D341Med (cell line): ENCODE measurements at places on chromosomes 16 and 17.
A peak's percentile ranks its signal among the peaks of the same experiment; 100 is the strongest.

DNA sequence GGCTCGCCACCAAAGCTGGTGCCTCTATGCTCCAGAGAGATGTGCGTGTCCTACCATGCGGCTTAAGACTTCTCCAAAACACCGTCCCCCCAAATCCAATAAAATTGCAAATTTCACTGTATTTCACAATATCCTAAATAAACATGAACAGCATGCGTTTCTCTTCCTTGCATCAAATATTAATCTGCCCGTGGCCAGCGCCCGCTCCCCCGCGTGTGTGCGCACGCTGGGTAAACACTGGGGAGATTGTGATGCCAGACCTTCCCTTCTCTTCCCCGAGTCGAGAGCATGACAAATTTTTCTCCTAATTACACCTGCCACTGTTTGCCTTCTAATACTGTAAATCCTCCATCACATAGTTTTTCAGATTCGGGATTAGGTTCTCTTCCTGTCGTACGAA is 148.1 kb downstream of the MRM1 start:
- DNase-seq, result no peak

DNA sequence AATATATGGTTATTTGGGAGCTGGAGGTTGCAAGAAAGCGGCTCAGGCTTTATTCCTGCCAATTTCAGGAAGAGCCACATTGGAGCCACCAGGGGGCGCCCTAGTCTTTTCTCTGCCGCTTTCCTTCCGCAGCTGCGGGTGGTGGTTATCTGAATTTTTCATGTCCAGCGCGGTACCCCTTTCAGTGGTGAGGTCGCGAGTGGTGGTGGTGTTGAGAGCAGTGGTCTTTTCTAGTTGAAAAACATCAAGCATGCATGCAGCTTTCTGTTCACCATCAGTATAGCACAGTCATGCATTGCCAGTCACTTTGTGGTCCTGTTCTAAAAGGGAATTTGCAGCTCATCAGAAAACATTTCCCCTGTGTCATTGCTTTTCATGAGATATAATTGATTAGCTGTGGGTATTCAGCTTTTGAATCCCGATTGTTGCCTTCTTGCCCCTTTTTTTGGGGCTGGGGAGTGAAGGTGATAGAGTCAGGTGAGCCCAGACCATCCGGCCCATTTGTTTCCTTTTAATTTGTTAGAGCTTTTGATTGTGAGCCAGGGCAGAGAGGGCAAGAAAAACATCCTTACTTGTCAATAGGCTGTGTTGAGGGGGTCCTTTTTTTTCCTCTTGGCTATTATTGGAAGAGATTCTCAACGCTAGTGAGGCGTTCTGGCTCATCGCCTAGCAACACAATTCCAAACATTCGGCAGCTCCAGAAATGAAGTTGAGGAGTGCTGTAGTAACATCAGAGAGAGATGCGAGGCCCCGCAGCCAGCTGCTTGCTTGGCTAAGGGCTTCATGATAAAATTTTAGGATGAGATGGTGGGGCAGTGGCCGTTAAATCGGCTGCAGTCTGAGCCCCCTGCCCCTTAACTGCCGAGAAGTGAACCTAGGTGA is 119.0 kb downstream of the SNX29 start:
- peak; percentile 75 for DNase-seq

- no peak for DNase-seq
Observed at GRCh38 chr16:70378869-70379493, 32.3 kb downstream of the DDX19A start.

- DNase-seq, result no peak
Observed at GRCh38 chr16:64907844-64908243, 214.0 kb downstream of the CDH11 start.

DNA sequence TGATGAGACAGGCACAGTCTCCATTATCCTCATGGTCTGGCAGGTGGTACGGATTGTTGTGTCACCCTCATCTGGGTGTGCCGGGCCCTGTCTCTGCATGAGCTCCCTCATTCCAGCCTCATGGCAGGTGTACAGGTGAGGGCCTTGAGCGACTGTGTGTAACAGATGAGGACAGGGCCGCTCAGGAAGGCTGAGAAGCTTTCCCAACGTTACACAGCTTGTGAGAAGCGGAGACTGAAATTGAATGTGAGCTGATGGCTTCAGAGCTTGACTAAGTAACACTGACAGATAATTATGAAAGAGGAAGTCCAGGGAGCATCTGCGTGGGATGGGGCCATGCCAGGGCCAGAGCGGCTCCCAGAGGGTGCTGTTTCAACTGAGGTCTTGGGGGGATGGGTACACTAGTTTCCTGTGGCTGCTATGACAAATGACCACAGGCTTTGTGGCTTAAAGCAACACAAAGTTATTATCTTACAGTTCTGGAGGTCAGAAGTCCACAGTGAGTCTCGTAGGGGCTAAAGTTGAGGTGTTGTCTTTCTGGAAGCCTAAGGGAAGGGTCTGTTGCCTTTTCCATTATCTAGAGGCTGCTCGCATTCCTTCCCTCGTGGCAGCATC is 36.7 kb downstream of the CMIP start:
- no peak for DNase-seq

DNA sequence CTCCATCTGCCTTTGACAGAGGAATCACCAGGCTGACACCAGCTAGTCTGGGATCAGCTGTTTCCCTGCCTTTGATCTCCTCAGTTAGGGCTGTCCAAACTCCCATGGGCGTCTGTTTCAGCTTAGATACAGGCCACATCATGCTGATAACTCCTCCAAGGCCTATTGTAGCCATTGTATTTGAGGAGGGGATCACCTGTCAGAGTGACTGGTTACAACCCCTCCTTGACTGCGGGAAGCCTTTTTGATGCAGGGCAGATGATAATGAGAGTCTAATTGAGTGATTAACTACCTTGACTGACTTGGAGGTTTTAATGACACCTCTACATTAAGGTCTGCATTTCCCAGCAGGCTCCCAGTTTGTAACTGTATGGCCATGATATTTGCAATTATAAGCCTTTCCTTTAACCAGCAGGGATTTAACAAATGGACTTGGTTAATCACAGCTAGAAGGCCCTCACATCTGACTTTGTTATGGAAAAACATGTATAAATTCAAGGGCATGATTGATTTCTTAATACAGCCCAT is 863.5 kb downstream of the KCNJ2 start:
- DNase-seq, result no peak

DNA sequence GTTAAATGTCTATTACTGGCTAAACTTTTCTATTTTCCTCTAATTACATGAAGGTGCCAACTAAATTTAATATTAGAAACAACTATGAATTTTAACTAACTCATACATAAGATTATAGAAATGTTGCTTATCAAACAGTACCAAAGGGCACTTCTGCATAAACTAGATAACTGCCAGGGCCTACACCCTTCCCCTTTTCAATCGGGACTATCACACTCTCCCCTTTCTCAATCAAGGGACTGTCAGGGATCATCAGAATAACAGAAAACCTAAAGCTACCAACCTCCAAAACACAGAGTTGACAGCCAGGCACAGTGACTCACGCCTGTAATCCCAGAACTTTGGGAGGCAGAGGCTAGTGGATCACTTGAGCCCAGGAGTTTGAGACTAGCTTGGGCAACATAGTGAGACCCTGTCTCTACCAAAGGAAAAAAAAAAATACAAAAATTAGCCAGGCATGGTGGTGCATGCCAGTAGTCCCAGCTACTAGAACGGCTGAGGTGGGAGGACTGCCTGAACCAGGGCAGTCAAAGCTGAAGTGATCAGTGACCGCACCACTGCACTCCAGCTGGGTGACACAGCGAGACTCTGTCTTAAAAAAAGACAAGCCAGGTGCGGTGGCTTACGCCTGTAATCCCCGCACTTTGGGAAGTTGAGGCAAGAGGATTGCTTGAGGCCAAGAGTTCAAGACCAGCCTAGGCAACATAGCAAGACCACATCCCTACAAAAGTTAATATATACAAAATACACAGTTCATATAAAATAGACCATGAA is 3.2 kb upstream of the PHLPP2 start:
- DNase-seq, result no peak

- DNase-seq, result no peak
Observed at GRCh38 chr17:80663781-80664206, 119.2 kb downstream of the RPTOR start.

- no peak for DNase-seq
Observed at GRCh38 chr16:1013593-1013900, 32.0 kb downstream of the SOX8 start.

DNA sequence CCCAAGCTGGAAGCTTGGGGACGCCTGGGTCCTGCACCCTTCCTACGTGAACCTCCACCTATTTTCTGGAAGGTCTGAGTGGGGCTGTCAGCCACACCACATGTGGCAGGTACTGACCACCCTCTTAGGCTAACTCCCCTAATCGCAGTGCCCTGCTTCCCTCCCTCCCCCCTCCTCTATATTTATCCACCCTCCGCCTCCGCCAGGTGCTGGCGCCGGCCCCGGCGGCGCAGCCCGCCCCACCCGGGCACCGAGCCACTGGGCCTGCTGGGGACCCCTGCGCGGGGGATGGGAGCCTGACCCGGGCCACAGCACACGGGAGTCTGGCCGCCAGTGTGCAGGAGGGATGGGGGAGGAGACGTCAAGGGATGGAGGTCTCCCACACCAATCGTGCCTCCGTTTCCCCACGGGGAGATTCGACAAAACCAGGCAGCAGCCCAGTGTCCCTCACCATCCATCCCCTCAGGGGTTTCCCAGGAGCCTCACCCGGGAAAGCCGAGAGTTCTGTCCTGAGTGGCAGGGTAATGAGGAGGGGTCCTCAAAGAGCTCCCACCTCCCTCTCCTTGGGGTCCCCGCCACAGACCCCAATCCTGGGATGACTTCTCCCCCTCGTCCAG is 1.3 kb downstream of the PLEKHH3 start:
- peak; percentile 76 for DNase-seq

- no peak for DNase-seq
Observed at GRCh38 chr17:8614988-8615387, 15.5 kb downstream of the MYH10 start.
